ENCODE measurements at places on chromosomes 16 and 17. TPM values are rescaled to one million over a fixed set of nuclear protein-coding genes. Genes with fewer than 3 reads are reported as not detected.

The ZNF205 gene
- total RNA-seq = 9.3 TPM

The SPATA22 gene
- not detected for total RNA-seq

The TMEM235 gene
- total RNA-seq = not detected

The ARRB2 gene
- total RNA-seq = 14.3 TPM

The GNG13 gene
- total RNA-seq = not detected

The COQ9 gene
- total RNA-seq = 51.3 TPM

The POLDIP2 gene
- 91.8 TPM for total RNA-seq

The GPR179 gene
- not detected for total RNA-seq

The PTX4 gene
- total RNA-seq = not detected

The STAT5A gene
- total RNA-seq = 7.8 TPM

The RAMP2 gene
- 2.4 TPM for total RNA-seq

The ZNF287 gene
- total RNA-seq = 4.7 TPM

The WBP2 gene
- total RNA-seq = 21.9 TPM

The KRT12 gene
- not detected for total RNA-seq

The PLD6 gene
- total RNA-seq = 0.24 TPM

The BMERB1 gene
- 21.1 TPM for total RNA-seq

The CBX2 gene
- total RNA-seq = 5.0 TPM

The ATP2C2 gene
- not detected for total RNA-seq

The DLX4 gene
- total RNA-seq = not detected

The CDK3 gene
- 1.4 TPM for total RNA-seq

The TXNL4B gene
- total RNA-seq = 12.6 TPM

The ADAD2 gene
- total RNA-seq = not detected

The DRC3 gene
- total RNA-seq = 2.2 TPM

The NUDT7 gene
- 13.8 TPM for total RNA-seq

The HIRIP3 gene
- 16.1 TPM for total RNA-seq

The DHRS7C gene
- total RNA-seq = not detected

The KRT222 gene
- not detected for total RNA-seq

The TBC1D3K gene
- total RNA-seq = not detected

The CA10 gene
- not detected for total RNA-seq

The UMOD gene
- not detected for total RNA-seq

The HLF gene
- 0.24 TPM for total RNA-seq

The TPSD1 gene
- total RNA-seq = not detected

The RNF227 gene
- 7.8 TPM for total RNA-seq

The PRSS27 gene
- total RNA-seq = 1.1 TPM

The RCVRN gene
- total RNA-seq = 0.36 TPM

The OR2C1 gene
- total RNA-seq = not detected

The SRL gene
- total RNA-seq = not detected

The SLC12A3 gene
- total RNA-seq = not detected

The NT5C3B gene
- total RNA-seq = 39.4 TPM

All from RPMI7951 (cell line).